ENCODE measurements at places on chromosomes 16 and 17.
A peak's percentile ranks its signal among the peaks of the same experiment; 100 is the strongest.

DNA sequence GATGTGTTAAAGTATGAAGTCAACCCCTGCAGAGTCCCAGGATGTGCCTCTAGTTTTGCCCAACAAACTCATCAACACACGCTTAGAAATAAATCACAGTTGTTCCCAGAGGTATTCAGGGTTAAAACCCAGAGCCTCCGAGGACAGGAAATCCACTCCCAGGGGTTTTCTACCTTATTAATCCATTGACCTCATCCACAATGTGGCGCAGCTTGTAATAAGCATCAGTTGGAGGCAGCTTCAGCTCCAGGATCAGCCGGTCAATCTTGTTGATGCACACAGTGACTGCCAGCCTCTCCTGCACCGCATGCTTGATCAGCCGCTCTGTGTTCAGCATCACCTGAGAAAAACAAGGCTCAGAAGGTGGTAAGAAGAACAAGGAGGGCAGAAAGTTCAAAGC, 23.5 kb downstream of the EFTUD2 start:
- DNase-seq = no peak

DNA sequence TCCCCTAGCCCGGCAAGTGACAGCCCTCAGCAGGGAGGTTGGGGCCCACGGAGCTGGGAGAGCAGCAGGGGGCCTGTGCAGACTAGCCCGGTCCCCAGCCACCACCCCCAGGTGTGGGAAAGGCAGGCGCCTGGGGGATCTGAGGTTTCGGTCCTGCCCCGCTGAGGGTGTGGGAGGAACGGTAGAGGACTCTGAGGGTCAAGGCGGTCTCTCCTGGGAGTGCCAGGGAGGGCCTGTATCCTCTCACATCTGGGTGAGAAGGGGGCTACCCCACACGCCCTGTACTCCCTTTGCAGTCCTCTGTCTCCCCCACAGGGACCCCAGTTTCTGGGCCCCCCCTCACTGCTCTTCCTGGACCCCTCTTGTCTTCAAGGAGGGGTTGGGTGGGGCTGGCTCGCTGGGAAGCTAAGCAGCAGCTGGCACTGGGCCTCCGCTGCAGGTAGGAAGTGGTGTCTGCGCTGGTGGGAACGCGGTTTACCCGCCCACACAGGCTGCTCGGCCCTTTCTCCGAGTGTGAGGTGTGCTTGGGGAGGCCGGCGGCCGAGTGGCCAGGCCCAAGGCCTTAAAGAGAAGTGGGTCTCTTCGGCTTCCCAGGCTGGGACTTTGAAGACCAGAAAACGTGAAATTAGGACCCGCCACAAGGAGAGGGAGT, 15.4 kb downstream of the CD7 start:
- DNase-seq = peak; percentile 46

GRCh38 chr17:5700745-5701144, 116.4 kb upstream of the NLRP1 start:
- DNase-seq = no peak

GRCh38 chr16:57770361-57770760, 31.9 kb downstream of the KIFC3 start:
- DNase-seq = no peak

- no peak for DNase-seq
Measured at GRCh38 chr17:60327901-60328273, 64.0 kb downstream of the USP32 start.

DNA sequence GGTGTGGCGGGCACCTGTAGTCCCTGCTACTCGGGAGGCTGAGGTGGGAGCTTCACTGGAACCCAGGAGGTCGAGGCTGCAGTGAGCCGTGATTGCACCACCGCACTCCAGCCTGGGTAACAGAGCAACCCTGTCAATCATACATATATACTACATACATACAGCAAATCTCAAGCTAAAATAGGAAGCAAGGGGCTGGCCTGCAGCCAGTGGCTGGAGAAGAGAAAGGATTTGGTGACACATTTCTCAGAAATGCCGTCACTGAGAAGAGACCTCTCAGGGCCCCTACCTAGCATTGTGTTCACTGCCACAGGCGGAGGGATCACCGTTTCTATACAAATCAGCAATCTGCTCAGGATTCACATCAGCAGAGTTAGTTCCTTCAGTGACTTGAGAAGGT, 16.9 kb downstream of the NARF start:
- no peak for DNase-seq

DNA sequence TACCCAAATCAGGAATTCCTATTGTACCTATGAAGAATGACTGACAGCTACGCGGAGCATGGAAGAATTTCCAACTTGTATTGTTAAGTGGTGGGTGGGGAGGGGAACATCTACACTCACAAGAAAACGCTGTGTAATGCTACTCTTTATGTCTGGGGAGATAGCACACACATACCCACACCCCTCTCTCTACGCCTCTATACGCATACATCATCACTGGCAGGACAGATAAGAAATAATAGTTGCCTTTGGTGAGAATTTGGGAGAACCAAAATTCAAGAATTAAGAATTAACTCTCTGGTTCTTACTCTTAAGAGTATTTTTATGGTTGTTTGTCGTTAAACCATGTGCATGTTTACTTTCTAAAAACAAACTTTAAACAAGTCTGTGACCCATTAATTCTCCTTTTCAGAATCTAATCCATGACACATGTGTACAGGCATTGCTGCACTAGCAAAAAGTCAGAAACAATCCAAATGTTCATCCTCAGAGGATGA, 33.9 kb downstream of the CREBBP start:
- no peak for DNase-seq

- no peak for DNase-seq
Measured at GRCh38 chr17:77145612-77146245, 5.0 kb downstream of the SEC14L1 start.

DNA sequence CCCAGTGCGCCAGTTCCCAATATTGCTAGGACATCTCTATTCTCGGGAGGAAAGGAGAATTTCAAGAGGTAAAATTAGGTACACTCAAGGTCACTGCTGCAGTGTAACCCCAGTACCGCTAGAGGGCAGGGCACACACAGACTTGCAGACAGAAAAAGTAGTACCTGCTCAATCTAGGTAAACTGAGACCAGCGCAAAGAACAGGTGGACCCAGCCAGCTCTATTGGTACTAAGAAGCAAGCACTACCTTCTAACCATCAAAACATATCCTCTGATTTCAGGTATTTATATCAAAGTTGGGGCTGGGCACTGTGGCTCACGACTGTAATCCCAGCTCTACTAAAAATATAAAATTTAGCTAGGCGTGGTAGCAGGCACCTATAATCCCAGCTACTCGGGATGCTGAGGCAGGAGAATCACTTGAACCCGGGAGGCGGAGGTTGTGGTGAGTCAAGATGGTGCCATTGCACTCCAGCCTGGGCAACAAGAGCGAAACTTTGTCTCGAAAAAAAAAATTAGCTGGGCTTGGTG, 3.6 kb upstream of the WDR81 start:
- peak; percentile 64 for DNase-seq

DNA sequence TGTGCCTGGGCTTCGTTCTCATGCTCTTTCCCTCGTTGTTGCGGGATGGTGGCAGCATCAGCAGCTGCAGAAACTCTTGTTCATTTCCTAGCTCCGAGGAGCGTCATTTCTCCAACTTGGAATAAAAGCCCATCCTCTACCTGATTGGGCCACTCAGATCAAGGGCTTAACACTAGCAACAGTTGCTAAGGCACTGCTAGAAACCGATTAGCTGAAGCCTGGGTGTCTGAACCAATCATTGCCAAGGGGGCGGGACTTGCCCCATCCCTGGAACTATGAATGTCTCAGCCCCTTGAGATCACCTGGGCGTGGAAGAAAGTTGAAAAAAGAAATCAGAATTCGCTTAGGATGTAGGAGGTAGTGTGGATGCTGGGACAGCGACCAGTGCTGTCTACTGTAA, 145.3 kb downstream of the FOXL1 start:
- no peak for DNase-seq

- DNase-seq = no peak
Measured at GRCh38 chr16:86490859-86491639, 19.3 kb upstream of the FOXF1 start.

GRCh38 chr17:81003711-81004475, 12.3 kb downstream of the CHMP6 start:
- DNase-seq = no peak

DNA sequence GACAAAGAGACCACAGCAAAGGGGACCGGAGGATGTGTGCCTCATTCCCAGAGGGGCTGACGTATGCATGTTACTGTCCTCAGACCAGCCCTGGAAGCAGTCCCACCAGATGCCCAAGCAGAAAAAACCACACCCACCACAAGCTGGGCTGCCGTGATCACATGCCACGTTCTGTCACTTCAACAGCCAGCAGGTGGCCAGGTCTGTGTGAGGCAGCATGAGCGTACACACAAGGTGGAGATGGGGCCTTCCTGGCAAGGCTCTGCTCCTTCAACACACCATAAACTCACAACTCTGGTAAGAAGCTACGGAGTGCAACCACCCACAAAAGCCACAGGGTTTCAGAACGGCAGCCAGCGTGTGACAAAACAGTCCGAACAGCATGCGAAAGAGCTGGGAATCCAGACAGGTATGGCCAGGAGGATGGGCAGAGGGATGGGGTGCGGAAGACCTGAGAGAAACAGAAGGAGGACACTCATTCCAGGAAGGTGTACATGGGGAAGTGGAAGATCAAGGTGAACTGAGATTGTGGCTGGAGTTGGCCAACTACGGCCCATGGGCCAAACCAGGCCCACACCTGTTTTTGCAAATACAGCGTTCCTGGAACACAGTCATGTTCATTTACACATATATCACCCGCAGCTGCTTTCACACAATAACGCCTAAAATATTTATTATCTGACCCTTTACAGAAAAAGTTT, 27.9 kb downstream of the MBTPS1 start:
- DNase-seq = peak; percentile 58

GRCh38 chr16:25868706-25869370, 177.1 kb downstream of the HS3ST4 start:
- no peak for DNase-seq

- peak; percentile 45 for DNase-seq
Measured at GRCh38 chr16:87854053-87854906, 15.0 kb downstream of the SLC7A5 start.

DNA sequence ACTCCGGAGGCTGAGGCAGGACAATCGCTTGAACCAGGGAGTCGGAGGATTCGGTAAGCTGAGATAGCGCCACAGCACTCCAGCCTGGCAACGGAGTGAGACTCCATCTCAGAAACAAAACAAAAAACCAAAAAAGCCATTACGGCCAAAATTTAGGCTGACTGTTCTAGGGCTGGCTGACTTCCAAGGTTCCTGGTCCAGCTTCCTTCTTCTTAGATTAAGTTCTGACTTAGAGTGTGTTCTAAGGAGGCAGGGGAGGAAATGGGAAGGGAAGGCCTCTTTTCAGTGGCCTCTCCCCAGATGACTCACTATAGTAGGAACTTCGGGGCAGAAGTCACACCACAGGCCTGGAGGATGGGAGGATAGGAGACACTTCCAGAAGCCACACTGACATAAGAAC, 27.7 kb upstream of the CLEC18B start:
- DNase-seq = no peak

DNA sequence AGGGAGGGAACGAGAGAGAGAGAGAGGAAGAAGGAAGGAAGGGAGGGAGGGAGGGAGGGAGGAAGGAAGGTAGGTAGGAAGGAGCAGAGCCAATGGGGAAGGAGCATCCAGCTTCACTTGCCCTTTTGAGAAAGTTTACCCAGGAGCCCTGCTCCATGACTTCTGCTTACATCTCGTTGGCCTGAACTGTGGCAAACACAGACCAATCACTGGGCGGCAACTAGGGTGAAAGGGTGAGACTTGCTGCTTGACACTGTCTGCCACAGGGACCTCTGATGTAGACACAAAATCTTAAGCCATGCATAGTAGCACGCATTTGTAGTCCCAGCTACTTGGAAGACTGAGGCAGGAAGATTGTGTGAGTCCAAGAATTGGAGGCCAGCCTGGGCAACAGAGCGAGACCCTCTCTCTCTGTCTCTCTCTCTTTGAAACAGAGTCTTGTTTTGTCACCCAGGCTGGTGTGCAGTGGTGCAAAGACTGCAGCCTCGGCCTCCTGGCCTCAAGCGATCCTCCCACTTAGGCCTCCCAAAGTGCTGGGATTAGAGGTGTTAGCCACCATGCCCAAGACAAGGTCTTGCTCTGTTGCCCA, 19.5 kb upstream of the TUBG2 start:
- no peak for DNase-seq

Data from CD4-positive, alpha-beta T cell treated with Interleukin-1 beta for 1 hour (primary cell).